ENCODE measurements at places on chromosomes 7 and 10. TPM values are rescaled to one million over a fixed set of nuclear protein-coding genes. Genes with fewer than 3 reads are reported as not detected.

The AASS gene
- 46.5 TPM for total RNA-seq

The RP9 gene
- total RNA-seq = not detected

DNA sequence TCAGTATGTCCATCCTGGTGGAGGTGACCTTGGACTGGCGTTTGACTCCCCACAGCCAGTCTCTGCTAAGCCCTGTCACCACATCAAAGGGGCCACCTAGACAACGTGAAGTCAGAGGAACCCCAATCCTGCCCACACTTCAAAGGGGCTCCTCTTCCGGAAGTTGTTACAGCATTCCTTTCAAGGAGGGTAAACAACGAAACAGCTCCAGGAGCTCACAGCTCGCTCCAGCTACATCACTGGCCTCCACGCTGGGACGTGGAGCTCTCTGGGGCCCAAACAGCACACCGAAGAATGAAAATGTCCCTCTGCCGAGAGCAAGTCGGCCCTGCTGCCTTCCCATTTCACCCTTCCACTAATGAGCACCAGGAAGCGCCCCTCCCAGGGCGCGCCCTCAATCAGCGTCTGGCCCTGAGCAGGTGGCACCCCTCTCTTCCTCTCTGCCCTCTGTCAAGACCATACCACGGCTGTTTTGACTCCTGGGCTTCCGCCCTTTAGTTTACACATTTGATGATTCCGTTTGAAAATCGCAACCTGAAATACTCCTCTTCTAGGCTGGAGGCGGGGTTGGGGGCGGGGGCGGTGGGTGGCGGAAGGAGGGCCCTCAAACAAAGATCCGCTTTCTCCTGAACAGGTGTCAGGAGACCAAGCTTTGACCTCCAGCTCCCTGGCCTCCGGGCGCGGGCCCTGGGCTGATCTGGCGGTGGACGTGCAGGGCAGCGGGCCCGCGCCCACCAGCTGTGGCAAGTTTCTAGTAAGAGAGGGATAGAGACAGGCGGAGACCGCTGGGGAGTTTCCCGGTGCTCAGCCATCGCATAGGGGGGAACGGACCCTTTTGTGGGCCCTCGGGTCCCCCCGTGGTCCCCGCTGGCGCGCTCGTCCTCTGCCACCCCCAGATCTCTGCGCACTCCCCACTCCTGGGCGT, 53.1 kb upstream of the KDM7A start:
- no peak for DNase-seq

DNA sequence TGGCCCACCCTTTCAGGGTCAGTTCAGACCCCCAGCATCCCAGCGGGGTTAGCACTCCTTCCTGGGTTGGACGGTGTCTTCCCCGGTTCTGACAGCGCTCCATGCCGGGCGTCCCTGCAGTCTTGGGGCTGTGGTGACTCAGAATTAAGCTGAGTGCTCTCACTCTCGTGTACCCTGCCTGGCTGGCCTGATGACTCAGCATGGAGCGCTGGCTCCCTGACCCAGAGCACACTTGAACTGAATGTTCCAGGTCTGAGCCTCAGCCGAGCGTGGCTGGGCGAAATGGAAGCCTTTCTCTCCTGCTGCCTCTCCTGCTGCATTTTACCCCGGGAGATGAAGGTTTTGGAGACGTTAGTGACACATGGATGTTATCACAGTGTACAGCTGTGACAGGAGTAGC, 7.1 kb downstream of the BAG3 start:
- DNase-seq = peak; percentile 93

- peak; percentile 92 for DNase-seq
Measured at GRCh38 chr7:2104107-2104710, 128.5 kb downstream of the MAD1L1 start.

DNA sequence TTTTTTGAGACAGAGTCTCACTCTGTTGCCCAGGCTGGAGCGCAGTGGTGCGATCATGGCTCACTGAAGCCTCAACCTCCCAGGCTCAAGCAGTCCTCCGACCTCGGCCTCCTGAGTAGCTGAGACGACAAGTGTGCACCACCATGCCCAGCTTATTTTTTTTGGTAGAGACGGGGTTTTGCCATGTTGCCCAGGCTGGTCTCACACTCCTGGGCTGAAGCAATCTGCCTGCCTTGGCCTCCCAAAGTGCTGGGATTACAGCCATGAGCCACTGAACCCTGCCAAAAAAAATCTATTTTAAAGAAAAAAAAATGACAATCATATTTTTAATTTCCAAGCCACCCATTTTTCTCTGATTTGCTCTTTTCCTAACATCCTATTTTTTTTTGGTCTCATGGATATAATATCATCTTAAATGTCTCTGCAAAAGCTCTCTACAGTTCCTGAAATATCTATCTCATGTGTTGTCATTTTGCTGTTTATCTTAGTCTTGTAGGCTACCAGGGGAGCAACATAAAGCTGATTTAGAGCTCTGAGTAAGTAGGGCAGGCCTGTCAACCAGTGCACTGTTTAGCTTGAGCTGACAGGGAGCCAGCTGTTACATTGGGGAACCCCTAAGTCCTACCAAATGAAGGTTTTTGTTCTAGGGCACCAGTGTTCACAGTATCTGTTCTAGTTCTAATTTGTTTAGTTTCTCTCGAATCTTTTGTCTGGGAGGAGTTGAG, 29.9 kb upstream of the HBP1 start:
- peak; percentile 31 for DNase-seq

DNA sequence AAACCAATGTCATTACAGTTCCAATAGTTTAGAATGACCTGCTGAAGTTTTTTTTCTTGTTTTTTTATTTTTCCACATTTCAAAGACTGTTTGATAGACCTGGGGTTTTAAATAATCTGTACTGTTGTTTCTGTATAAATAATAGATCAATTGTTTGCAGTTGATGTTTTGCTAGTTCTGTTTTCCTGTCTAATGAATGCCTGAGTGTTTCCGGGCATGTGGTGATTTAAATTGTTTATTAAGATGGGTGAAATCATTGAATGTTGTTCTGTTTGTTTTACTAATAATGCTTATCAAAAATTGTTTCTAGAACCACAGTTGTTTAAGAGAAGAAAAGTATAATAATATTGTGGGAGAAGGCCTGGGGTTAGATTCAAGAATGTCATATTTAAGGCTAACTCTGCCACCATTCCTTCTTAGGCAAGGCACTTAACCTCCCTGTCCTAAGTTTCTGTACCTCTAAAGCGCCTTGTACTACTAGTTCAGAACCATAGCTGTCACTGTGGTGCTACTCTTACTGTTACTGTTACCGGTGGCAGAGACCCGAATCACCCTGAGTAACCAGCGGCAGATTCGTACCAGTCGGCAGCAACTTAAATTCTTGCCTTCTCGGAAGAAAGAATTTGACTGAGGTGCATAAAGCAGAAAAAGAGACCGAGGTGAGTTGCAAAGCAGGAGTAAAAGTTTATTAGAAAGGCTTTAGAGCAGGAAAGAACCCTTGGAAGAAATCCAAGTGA, 1014.1 kb downstream of the REEP3 start:
- no peak for DNase-seq

DNA sequence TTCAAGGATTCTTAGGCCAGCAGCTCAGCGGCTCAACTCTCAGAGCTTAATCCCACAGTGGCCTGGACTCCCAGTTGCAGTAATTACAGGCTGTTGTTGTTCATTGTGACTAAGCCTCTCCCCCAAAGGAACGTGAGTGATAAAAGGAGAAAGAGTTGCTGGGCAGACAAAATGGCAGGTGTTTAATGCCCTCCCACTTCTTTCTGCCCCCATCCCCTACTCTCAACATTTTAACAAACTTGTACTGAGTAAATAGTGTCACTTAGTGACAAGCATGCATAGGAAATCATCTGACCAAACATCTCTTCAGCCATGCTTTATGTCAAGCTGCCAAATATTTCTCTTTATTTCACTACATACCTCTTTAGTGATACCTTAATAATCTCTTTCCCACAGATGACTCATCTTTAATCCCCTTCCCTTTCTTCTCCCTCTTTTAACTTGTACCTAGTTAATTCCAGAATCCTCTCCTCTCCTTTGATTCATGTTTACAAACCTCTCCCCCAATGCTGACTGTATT, 12.4 kb upstream of the MTERF1 start:
- peak; percentile 2 for DNase-seq

- DNase-seq = peak; percentile 45
Measured at GRCh38 chr10:118036281-118036875, 10.4 kb downstream of the RAB11FIP2 start.

- DNase-seq = peak; percentile 76
Measured at GRCh38 chr7:80060218-80060806, 74.3 kb upstream of the GNAI1 start.

DNA sequence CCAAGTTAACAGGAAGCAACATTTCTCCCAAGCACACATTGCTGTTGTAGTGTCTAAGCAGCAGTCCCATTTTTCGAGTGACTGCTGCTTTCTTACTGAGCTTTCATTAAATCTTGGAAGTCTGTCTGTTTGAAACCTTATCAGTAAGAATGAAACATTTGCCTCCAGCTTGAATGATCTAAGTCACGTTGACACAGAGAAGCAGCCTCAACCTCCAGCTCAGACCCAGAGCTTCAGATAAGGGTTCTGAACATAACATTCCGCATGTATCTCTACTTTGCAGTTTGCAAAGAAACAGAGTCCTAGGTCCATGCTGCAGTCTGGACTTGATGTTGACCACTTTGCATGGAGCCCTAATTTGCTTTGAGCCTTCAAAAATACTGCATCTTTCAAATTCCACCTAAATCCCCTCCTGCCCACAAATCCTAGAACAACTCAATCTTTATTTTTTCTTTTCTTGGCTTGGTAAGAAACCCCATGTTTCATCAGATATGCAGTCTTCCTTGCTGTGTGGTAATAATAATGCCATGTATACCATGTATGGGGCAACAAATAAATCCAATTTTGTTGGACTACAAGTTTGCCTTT, 698.7 kb upstream of the IGFBP3 start:
- DNase-seq = peak; percentile 97

DNA sequence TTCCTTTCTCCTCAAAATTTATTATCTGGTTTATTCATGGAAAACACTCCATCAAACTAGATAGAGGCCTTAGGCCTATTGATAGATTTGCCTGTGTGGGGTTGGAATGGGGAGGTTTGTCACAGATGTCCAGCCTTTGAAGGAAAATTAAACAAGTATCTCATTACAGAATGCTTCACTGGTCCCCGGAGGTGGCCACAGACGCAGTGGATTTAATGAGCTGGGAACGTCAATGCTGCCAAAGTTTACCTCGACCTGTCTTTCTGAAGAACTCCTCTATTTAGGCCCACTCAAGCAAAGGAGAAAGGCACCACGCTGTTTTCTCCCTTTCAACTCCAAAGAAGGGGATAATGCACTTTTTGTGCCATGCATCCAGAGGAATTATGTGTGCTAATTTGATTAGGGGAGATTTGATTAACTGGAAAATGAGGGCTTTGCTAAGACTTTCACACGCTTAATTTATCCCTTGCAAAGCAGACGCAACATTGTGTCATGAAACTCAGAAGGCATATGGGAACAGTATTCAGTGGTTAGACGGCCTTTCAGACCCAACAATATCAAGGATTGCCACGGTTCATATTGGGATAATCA, 558.8 kb upstream of the GALNT17 start:
- DNase-seq = no peak

The HGF gene
- total RNA-seq = 57.1 TPM

The AGR3 gene
- total RNA-seq = not detected

The PLPP4 gene
- total RNA-seq = 1.9 TPM

DNA sequence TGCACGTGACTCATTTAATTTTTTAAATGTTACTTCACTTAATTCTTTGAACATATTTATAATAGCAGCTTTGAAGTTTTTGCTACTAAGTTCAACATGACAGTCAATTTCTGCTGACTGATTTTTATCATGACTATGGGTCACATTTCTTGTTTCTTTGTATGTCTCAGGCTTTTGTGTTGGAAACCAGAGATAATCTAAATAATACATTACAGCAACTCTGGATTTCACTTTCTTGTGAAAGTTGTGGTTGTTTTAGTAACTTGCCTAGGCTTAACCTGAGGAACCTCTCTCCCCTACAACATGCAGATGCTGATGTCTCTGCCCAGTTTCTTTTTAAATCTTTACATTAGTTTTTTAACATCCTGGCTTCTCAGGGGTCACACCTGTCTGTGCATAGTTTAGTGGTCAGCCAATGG, 180.8 kb downstream of the CCDC71L start:
- DNase-seq = no peak

The PI4K2A gene
- total RNA-seq = 11.6 TPM

DNA sequence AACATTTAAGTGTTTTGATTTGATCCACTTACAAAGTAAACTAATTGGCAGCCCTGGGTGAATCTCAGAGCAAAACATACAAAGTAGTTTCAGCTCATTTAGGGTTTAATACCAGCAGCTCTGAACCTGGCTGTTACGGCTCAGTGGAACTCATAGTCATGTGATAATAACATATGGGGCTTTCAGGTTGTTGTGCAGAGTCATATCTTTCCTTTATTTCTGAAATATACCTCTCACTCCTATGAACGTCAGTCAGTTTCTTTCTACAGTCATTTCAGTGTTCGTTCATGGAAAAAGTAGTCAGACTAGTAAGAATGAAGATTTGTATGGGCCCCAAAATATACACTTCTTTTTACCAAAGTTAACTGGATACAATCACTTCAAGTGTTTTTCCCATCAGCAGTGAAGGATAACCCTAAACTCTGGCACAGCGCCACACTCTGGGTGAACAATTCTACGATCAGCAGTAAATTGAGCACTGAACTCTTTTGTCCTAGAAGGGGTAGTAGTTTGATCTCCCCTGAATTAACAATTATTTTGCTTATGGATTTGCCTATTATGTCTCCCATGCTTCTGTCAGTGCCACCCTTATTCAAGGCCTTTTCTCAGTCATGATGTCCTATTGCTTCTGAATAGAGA, 218.6 kb downstream of the THSD7A start:
- DNase-seq = no peak

The UNC5B gene
- total RNA-seq = 13.7 TPM

The CALML5 gene
- total RNA-seq = not detected

DNA sequence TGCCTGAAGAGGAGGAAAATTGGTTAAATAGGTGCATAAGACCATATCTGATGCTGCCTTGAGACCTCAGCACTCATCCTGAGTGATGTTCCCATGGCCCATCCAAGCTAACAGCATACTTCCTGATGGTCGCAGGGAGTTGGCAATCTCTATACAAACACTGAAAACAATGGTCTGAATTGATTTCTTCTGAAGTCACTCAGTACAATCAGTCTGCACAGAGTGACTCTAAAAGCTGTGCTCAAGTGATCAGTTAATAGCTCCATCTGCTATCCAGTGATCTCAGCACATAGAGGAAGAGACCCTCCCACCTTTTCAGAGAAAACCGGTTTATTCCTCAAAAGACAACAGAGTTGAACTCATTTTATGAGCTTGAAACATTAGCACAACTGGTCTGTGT, 3.9 kb downstream of the PPP1R17 start:
- DNase-seq = no peak

DNA sequence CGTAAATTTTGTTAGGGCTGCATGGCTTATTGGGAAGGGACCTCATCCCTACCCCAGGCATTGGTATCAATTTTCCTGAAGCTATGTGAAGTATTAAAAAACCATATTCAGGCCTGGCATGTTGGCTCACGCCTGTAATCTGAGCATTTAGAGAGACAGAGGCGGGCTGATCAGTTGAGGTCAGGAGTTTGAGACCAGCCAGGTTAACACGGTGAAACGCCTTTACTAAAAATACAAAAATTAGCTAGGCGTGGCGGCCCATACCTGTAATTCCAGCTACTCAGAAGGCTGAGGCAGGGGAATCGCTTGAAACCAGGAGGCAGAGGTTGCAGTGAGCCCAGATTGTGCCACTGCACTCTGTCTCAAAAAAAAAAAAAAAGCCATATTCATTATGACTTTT, 7.1 kb downstream of the TASOR2 start:
- DNase-seq = peak; percentile 6
